Epithelial cell of proximal tubule (primary cell): ENCODE measurements at places on chromosomes 1 and 21. TPM values are rescaled to one million over a fixed set of nuclear protein-coding genes. Genes with fewer than 3 reads are reported as not detected.

AK2 gene
- 237 and 276 TPM in 2 replicates for total RNA-seq

ALX3 gene
- not detected in 2 replicates for total RNA-seq

RAB3GAP2 gene
- 15.3 and 21.6 TPM in 2 replicates for total RNA-seq

ZNF683 gene
- total RNA-seq = not detected in 2 replicates

DNA sequence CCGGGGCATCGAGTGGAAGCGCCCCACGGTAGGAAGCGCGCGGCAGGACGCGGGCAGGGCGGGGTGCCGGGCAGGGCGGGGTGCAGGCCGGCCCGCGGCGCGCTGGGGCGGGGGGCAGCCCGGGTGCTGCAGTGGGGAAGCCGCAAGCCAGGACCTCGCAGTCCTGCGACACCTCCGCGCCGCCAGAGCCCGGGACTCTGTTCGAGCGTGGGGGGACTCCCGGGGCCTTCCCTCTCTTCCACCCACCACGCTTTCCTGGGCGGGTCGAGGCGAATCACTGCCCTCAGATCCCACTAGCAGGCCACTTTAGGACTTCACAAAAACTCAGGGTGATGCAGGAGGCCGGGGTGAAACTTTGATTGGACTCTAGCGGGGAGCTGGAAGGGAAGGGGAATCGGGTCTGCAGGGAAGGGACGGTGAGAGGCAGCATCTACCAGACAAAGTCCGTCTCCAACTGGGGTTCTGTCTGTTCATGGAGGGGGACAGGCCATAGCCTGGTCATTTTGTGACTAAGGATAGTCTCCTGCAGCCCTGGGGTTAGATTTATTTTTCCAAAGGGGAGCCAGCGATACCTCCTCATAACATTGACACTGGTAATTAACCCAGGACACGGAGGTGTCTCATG lies 623 bp downstream of the CAPN2 start:
- DNase-seq = no peak

- DNase-seq = no peak
Measured at GRCh38 chr1:6220236-6220635, 14.3 kb downstream of the RNF207 start.

- DNase-seq = no peak
Measured at GRCh38 chr1:180402001-180402400, 100.4 kb downstream of the ACBD6 start.

- no peak for DNase-seq
Measured at GRCh38 chr1:181206979-181207790, 118.7 kb downstream of the IER5 start.

DNA sequence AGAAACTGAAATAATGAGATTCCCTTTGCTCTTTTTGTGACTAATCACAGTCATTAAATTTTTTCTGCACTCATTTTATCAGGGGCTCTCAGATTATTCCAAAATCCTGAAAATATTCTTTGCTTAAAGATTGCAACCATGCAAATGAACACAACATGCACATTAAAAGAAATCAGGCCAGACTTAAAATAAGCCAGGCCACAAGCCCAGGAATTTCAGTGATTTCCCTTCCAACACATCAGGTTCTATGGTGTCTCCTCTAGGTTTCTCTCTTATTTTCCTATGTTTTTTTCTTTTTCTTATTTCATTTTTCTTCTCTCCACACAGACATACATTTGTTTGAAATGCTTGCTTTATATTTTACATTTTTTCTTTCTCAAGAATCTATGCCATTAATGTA lies 65.3 kb downstream of the NIBAN1 start:
- no peak for DNase-seq

DNA sequence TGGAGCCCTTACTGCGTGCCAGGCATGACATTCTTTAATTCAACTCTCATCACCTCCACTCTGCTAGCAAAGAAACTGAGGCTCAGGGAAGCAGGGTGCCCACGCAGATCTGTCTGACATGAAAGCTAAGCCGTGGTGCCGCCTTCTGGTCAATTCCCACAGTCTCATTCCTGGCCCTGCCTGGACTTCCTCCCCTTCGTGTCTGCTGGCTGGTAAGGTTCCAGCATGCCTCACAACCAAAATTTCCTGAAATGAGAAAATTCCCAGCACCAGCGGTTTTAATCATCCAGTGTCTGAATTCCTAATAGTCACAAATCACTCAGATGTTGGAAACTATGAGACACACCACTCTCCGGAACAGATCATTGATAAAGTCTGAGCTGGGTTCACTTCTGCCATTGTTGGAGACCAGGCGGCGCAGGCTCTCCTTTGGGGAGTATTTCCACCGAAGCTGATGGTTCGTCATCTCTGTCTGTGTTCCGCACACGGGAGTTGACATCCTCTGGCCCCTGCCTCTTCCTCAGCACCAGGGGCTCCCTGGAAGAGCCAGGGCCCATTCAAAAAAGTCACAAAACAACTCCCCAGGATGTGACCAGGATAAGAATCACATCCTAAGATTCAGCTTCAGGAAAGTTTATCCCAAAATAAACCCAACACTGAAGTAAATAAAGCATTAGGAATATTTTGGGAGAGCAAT lies 167.7 kb downstream of the PLPP3 start:
- DNase-seq = no peak

DNA sequence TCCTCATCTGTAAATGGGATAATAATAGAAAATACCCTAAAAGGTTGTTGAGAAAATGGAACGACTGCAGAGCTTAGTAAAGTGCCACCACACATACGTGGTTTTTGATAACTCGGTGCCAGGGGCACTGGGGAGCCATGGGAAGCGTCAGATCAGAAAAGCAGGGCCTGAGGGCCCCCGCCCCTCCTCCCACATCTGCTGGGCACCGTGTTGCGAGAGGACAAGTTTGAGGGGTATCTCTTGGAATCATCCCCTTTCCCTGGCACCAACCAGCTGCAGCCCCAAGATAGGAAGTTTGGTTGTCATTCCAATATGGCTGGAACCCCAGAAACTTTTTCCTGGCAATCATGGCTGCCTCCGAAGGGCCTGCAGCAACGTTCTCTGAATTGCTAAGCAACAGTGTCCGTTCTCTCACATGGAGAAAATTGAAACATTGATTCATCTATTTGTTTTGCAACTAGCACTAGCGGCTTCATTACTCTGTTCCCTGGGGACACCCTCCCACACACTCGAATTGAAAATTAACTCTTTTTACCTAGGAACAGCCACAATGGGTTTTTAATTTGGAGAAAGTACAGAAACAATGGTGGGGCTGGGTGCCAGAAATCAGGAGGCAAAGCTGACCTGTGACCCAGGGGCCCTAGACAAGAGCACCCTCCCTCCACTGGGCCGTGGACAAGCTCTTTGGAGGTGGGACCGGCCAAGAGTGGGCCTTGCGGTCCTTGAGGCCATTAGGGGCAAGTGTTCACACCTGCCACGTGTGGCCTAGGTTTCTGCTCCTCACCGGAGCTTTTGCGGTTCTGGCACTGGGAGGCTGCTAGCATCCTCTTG lies 190.0 kb upstream of the VAMP3 start:
- peak; percentile 4 for DNase-seq

DNA sequence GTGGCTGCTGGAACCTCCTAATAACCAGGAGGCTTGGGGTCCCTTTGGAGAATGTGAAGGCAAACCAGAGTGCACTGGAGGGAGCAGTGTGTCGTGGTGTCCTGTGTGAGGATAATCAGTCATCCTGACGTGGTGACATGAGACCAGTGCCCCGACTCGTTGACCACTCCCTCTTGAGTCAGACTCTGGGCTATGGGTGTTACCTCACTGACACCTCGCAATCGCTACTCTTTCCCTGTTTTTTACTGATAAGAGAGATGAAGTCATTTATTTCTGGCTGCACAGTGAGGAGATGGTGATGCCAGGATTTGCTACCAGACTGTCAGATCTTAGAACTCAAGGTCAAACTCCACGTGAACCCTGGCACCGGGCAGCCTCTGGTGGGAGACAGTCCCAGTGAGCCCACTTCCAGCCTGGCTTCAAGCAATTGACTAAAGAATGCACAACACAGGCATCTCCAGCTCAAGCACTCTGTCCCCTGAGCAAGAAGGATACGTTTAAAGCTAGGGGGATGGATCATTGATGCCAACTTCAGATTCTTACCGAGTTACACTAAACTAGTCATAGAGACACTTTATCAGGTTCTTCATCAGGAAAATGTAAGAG lies 30.3 kb downstream of the UBASH3A start:
- DNase-seq = no peak

DNA sequence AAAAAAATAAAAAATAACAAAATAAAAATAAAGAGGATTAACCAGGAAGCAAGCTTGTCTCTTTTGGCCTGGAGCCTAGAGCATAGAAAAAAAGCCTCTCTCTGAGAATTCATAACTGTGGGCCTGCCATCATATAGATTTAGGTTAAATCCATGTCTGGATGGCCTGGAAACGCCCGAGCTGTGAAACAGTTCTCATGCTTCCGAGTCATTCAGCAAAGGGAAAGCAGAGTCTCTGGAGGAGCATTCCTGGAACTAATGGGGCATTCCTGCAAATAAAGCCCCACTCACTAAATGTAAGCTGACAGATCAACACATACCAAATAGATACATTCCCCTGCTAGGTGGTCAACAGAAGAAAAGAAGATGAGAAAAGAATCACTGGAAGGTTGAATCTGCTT lies 75.8 kb upstream of the GNG4 start:
- no peak for DNase-seq
